Ascending aorta (tissue), 2 donors: ENCODE measurements at places on chromosomes 3 and 15.

DNA sequence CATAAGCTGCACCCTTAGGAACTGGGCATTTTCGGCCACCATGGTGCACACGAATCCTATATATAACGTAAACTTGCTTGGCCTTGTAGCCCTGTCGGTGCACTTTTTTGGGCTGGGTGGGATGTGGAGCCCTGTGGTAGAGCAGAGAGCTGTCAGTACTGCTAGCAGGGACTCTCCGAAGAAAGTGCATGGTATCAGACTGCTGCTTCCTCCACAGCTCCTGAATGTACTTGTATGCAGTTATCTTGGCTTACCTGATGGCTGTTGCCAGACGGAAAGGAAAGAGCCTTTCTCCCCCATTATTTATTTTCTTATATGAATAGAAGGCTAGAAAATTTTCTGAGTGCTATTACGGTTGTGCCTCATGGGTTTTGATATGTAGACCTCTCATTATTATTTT lies 8.4 kb downstream of the GALK2 start:
- H3K36me3 ChIP-seq, result no peaks in the 10 kb centered on the region
- no peaks in the 10 kb centered on the region for H3K27me3 ChIP-seq
- H3K27ac ChIP-seq, result no peak overlapping the region
- no peak for DNase-seq
- no peak overlapping the region for H3K4me3 ChIP-seq
- no peaks in the 10 kb centered on the region for H3K4me1 ChIP-seq

- H3K27ac ChIP-seq, result no peak overlapping the region
- DNase-seq, result no peak
- no peak overlapping the region for H3K4me3 ChIP-seq
- H3K36me3 ChIP-seq, result peaks cover 11% of the 10 kb centered on the region
- no peaks in the 10 kb centered on the region for H3K27me3 ChIP-seq
Measured at GRCh38 chr15:64348455-64348854, 7.5 kb downstream of the CSNK1G1 start.

- no peak overlapping the region for H3K4me3 ChIP-seq
- H3K27ac ChIP-seq, result no peak overlapping the region
- H3K27me3 ChIP-seq, result no peaks in the 10 kb centered on the region
- DNase-seq, result no peak
- no peaks in the 10 kb centered on the region for H3K4me1 ChIP-seq
Measured at GRCh38 chr15:85168642-85169173, 187.1 kb downstream of the PDE8A start.

GRCh38 chr3:9102240-9102981 lies 139.1 kb upstream of the RAD18 start:
- no peak overlapping the region for H3K4me3 ChIP-seq
- H3K36me3 ChIP-seq, result no peaks in the 10 kb centered on the region
- H3K27ac ChIP-seq, result no peak overlapping the region
- no peak for DNase-seq
- H3K27me3 ChIP-seq, result no peaks in the 10 kb centered on the region

DNA sequence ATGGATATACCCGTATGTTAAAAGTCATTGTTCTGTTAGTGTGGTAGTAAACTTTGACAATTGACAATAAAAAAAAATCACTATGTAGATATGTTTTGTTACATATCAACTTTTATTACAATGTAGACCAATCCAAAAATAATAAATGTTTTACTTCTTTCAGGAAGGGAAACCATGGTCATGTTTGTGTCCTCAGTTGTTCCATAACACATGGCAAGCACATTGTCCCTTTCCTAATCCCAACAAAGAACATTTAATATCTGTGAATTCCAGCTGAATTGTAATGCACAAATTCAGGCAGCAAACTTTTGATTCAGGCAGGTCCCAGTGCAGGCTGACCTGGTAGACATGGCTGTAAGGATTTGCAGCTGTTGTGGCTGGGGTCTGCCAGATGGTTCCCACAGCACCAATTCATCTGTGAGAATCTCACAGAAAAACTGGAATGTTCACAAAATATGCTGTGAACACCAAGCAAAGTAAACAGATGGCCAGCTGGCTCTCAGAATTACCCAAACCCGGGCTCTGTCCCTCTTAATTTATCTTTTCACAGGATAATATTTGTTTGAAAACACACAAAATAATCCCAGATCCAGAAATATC lies 1.9 kb upstream of the SPG21 start:
- no peak for DNase-seq
- H3K4me1 ChIP-seq, result no peaks in the 10 kb centered on the region
- H3K4me3 ChIP-seq, result no peak overlapping the region
- H3K27me3 ChIP-seq, result no peaks in the 10 kb centered on the region

DNA sequence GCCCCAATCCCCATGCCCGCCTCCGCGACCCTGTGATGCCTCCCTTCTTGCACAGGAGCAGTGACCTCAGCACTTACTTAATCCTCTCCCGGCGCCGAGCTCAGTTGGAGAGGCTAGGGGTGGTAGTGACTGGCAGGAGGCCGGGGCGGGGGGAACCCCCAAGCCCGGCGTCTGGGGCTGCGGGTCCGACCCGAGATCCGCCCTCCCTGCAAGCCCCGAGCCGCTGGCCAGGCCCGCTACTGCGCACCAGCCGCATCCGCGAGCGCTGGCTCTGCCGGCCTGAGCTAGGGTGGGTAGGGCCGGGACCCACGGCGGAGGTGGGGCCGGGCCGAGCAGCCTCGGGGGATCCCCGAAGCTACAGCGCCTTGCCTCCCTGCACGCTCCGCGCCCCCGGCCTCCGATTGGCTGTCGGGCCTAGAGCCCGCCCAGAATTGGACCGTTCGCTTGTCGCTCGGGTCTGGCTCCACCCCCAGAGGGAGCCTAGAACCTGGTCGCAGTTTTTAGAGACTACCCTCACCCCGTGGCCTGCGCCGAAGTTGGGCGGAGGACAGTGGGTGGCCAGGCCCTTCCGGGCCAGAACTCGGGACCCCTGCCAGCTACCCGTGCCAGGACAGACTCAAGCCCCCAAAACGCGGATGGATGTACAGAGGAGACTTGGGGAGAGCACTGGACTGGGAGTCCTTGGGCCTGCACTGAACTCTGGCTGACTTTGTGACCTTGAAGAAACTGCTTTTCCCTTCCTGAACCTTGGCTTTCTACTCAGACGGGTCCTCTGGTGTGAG lies at the start of gene C3orf18:
Gene C3orf18 (minus strand): TSS at position 362 of the 782 bp plus-strand sequence. CDS start 2,048 bp downstream, outside the sequence.
- peak within 1 kb of the TSS; percentile 76 for H3K4me3 ChIP-seq
- peak; percentile 83 for DNase-seq
